ENCODE measurements at places on chromosomes 12 and 14.

DNA sequence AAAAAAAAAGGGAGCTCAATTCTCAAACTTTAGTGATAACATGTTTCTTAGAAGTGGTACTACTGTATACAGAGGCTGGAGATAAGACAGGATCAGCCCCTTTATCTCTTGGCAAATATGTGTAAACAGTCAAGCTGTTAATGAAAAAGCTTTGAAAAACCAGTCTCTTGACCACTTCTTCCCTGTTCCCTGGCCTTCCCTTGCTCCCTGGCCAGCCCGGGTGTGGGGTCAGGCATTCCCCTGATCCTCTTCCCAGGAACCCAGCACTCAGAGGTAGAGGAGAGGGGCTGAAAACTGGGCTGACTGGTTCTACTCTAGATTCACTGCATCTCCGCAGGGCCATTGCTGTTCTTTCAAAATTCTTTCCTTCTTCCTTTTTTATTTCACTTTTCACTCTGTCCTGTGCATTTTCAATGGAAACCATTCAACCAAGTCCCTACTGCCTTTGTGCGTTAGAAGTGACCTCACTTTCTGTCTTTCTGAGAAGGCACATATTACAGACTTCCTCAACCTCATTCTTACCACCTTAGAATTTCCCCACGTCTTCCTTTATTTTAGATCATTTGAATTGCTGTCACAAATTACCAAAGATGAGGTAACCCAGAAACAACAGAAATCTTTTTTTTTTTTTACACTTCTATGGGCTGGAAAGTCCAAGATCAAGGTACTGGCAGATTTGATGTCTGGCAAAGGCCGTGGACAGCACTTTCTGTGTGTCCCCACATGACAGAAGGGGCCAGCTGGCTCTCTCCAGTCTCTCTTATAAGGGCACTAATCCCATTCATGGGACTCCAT, 5.7 kb downstream of the GNG2 start:
- no peak for DNase-seq

- DNase-seq = no peak
Measured at GRCh38 chr12:32893043-32893442, 3.5 kb downstream of the PKP2 start.

- no peak for DNase-seq
Measured at GRCh38 chr12:122363782-122364181, 58.7 kb downstream of the CLIP1 start.

GRCh38 chr14:89339158-89339557, 77.9 kb downstream of the FOXN3 start:
- DNase-seq = no peak
